ENCODE measurements at places on chromosomes 1 and 21.

DNA sequence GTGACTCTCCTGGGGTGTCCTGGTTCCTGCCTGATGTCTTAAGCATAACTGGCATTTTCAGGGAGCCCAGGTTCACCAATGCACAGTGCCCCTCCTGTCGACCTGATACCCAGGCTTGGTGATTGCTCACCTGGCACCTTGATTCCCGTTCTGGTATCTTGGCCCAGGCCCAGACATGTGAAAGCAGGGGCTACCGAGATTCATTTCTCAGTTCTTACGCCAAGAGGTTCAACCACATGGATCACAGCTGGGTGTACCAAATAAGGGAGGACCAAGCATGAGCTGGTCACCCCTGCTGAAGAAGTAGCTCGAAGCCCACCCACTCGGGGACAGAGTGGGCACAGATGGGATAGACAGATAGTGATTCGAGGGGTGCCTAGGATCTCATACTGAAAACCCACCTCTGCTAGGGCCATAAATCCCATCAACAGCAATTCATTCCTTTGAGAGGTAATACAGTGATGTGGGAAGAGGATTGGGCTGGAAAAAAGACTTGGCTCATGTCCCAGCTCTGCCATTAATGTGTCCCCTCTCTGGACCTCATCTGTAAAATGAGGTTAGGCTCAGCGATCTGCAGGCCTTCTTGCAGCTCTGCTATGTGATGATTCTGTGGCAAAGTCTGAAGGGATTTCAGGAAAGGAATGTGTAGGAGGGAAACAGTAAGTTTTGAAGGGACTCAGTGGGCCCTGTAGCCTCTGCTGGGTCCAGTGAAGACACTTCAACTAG is 2.7 kb downstream of the EPHX1 start:
- no peak for DNase-seq

DNA sequence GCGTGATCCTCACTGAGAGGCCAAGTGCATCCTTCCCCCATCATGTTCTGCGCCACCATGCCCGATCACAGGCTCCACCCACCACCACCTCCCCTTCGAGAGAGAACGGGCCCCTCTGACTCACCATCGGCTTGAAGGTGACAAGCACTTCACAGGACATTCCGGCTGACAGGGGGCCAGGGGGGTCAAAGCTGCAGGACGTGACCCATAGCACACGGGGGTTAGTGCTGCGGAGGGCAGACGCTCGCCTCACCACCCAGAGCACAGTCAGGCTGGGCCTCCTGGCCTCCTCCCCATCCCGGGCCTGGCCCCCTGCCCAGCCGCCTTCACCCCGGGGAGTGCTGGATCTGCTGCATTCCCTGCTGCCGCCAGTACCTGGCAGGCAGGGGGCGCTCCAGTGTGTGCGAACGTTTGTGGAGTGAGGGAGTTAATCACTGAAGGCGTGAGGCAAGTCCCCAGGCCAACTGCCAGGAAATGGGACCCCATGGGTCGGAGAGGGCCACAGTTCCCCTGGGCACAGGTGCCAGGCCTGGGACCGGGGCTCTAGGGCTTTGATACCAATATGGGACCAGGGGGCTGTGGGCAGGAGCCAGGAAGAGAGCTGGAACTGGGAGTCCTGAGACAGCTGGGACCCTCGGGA is 40.9 kb upstream of the TMEM52 start:
- DNase-seq: peak; percentile 46

- DNase-seq: no peak
Observed at GRCh38 chr1:115839029-115839678, 1.8 kb downstream of the NHLH2 start.

GRCh38 chr1:197557302-197557701 is 218.0 kb downstream of the DENND1B start:
- no peak for DNase-seq

DNA sequence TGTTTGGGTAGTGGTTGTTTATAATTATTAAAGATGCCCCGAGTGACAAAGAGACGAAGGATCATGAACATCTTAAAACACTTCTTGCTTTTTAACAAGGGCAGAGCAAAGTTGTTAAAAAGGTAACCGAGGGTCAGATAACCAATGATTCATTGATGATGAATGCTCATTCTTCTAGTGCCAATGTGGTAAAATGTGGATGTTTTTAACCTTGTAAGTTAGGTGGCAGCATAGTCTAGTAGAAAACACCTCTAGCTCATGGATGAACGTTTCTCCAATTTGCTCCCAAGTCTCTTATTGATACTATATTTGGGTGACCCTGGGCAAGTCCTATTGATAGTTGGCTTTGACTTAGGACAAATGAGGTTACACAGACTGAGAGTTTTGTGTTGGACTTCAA is 167.9 kb downstream of the KIF26B start:
- DNase-seq: no peak

DNA sequence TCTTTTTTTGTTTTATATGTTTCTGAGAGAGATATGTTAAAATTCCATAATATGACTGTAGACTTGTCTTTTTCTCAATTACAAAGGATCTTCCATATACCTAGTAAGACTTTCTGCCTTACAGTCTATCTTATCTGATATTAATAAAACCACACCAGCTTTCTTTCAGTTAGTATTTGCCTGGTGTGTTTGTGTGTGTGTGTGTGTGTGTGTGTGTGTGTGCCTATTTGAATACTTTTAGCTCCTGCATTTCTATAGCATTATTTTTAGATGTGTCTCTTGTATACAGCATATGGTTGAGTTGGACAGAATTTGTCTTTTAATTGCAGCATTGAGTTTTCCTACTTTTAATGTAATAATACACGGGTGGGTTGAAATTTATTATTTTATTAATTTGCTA is 27.5 kb downstream of the ST6GALNAC3 start:
- no peak for DNase-seq

- DNase-seq: no peak
Observed at GRCh38 chr1:189616893-189617292, 860.8 kb downstream of the BRINP3 start.

GRCh38 chr1:118535901-118536300 is 350.9 kb upstream of the SPAG17 start:
- no peak for DNase-seq

- peak; percentile 0 for DNase-seq
Observed at GRCh38 chr1:91889717-91890459, 3.9 kb upstream of the TGFBR3 start.

DNA sequence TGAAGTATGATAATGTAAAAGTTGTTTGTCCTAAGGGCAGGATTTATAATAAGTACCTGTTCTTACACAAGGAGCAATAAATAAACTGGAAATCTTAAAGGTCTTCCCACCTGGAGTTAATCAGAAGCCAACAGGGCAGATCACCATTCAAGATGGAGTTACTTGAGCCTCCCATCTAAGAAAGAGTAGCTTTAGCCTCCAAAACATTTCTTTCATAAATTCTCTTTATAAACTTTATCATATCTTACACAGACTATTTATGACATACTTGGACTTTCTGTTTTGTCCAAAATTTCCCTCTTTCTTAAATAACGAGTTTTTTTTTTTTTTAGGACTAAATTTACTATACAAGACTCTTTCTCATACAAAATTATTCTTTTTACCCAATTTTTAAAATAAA is 18.5 kb downstream of the OR2T1 start:
- DNase-seq: no peak

DNA sequence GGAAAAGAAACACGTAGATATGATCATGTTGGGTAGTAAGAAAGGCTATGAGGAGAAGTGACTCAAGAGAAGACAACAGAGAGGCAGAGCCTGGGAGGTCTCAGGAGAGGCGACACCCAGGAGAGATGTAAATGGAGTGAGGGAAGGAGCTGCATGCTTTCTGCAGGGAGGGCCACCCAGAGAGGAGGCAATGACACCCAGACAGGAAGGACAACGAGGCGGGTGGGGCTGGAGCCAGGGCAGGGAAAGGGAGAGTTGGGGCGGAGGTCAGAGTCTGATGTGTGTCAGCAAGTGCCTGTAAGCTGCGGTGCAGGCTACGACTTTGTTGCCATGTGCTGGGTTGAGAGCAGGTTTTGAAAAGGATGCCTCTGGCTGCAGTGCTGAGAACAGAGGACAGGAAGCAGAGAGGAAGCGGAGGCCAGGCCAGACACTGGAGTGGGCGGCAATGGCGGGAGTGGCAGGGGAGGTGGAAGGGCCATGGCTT is 31.3 kb downstream of the SLC1A7 start:
- DNase-seq: no peak

DNA sequence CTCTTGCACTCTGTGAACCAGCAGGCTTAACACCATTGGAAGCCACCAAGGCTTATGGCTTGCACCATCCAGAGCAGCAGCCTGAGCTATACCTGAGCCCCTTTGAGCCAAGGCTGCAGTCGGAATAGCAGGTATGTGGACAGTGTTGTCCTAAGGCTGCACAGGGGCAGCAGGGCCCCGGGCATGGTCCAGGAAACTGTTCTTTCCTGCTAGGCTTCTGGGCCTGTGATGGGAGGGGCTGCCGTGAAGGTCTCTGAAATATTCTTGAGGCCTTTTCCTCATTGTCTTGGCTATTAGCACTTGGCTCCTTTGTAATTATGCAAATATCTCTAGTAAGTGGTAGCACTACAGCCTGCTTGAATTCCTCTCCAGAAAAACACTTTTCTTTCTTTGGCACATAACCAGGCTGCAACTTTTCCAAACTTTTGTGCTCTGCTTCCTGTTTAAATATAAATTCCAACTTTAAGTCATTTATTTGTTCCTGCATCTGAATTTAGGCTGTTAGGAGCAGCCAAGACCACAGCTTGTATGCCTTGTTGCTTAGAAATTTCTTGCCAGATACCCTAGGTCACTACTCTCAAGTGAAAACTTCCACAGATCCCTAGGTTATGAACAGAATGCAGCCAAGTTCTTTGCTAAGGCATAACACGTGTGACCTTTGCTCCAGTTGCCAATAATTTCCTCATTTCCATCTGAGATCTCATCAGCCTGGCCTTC is 5.2 kb downstream of the KRTAP20-4 start:
- no peak for DNase-seq

DNA sequence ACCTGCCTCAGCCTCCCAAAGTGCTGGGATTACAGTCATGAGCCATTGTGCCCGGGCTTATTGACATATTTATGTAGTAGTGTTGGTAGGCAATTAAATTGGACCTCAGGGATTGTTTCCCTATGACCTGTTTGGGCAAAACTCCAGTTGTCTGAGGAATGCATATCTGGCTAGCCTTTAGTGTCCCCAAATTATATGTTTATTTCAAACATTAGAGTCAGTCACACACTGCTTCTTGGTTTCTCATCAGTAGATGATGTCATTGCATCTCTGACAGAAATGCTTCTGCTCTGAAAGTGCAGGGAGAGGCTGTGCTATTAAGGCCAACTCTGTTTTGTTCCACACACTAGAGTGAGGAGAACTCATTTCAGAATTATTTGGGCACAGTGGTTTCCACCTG is 12.5 kb downstream of the PIP5K1A start:
- no peak for DNase-seq

GRCh38 chr1:37347104-37347649 is 127.2 kb upstream of the ZC3H12A start:
- no peak for DNase-seq

DNA sequence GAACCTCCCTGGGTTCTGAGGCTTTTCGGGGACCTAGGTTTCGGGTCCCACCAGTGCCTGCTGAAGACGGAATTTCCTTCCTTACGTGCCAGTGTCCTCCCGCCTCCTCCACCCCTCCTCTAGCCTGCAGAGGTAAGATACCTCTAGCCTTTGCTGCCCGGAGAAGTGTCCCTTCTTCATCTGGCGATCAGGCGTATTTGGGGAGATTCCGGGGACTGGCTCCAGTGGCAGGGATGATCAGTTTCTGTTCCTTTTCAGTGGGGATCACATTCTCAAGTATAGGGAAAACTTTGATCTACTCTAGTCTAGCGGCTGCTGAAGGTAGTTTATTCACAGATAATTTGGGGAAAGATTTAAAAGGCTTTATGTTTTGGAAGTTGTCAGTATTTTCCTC is 674 bp downstream of the CEP350 start:
- DNase-seq: no peak

Measured in stimulated activated naive CD4-positive, alpha-beta T cell treated with Interleukin-2 at 50 U/mL for 16 hours (primary cell).